GF-D8 (cell line): ENCODE measurements at places on chromosomes 6 and 20.
A peak's percentile ranks its signal among the peaks of the same experiment; 100 is the strongest.

GRCh38 chr6:41344876-41345275, 9.5 kb downstream of the NCR2 start:
- no peak for DNase-seq

GRCh38 chr6:104943781-104944180, 13.1 kb upstream of the LIN28B start:
- no peak for DNase-seq

- no peak for DNase-seq
These were observed 129.0 kb downstream of the SOX4 start for GRCh38 chr6:21722510-21722909.

DNA sequence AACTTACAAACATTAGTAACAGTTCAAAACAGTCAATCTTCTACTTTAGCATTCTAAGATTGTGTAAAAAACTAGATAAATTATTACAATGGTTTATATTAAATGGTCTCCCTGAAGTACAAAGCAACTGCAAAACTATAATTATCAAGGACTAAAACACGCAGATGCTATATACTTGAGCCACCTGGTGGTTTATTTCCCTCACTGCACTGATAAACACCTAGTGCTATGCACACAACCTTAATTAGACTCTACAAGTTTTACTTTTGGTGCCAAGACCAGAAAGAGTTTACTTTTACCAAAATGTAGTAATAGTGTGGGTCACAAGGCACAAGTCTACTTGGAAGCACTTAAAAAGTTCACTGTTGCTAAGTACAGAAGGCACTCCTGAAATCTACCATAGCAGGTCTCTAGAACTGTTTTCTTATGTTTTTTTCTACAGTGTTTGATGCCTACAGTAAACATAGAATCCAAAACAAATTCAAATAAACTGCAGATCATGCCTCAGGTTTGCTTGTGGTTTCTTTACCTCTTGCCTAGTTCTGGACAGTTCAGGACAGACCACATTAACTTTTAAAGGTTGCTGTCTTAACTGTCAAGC, 49.2 kb downstream of the GMDS start:
- peak; percentile 26 for DNase-seq

DNA sequence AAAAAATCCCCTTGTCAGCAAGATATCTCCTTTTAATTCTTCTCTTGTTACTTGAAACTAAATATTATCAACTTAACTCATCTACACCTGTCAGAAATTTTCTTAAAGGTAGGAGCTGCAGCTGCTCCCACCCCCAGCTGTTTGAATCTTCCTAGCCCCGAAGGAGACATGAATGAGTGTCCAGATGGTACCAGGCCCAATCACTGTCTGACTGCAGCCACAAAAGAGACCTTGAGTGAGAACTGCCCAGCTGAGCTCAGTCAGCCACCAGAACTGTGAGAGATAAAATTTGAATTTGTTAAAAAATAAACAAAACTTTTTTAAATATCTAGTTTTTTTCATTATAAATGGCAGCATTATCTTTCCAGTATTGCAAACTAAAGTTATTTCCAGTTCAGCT, 84.7 kb downstream of the PRSS35 start:
- no peak for DNase-seq

GRCh38 chr20:22462975-22463914, 121.1 kb downstream of the FOXA2 start:
- DNase-seq = no peak

GRCh38 chr20:61044499-61044898, 207.6 kb upstream of the CDH4 start:
- DNase-seq = no peak

DNA sequence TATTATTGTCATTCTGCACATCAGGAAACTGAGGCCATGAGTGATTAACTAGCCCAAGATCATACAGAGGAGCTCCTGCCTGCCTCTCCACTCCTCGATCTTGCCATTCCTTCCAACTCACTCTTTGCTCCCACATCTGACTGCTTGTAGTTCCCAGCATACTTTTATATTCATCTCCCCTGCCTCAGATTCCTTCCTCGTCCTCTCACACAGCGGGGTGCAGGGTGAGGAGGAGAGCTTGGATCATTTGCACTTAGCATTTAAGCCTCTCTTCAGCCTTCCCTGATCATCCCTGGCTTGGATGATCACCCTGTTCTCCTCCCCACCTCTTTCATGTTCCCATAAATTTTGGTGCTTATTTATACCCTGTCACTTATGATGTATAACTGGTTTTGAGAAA, 515.1 kb upstream of the SOX4 start:
- no peak for DNase-seq

- DNase-seq = peak; percentile 52
These were observed 2.1 kb downstream of the ZNF341 start for GRCh38 chr20:33733654-33734576.

DNA sequence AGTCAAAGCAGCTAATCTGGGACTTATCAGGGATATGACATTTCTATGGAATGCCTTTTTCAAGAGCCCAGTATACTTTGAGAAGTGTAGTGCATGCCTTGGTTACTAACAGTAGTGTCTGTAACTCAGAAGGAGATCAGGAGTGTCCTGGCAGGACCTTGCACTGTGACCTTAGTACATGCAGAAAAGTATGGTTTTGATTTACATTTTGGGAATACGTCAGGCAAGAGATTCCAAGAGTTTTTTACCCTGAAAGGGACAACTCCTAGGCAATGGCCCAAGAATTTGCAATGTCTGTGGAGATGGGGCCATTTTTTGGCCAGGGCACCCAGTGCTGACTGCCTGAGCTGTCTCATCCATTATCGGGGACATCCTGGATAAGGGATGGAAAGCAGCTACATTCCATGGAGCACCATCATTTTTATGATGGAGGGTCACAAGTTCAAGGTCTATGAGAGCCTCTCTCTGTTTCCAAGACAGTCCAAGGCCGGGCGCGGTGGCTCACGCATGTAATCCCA, 80.2 kb downstream of the FAM50B start:
- DNase-seq = no peak
